ENCODE measurements at places on chromosomes 5 and 9.

GRCh38 chr5:15683332-15683731 lies 183.4 kb downstream of the FBXL7 start:
- no peak for DNase-seq

GRCh38 chr5:172830876-172831662 lies 3.0 kb upstream of the ERGIC1 start:
- no peak for DNase-seq

DNA sequence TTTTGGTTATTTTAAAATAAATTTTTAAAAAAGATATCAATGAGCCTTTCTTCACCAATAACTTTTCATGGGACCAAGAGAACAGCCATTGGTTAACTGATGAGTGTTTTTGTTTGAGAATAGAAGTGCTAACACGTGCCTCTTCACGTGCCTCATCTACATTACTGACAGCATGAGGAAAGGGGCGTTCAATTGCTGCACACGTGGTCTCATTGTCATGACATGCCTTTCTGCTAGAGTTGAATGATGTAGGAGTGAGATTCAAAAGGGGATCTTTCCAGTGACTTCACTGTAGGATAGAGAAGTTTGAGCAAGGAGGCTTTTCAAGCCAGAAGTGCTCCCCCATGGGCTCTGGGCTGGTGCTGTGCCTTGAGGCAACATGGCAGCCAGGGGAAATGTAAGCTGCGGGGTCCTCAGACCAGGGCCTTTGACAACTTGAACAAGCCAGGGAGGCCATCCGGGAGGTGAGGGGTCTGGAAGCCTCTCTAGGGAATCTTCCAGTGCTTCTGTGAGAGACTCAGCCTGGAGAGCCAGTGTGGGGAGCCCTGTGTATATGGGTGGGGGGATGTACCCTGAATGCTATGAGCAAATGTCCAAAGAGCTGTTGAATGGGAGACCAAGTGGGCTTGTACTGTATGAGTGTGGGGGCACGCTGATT lies 51.2 kb upstream of the FSTL4 start:
- DNase-seq: no peak

DNA sequence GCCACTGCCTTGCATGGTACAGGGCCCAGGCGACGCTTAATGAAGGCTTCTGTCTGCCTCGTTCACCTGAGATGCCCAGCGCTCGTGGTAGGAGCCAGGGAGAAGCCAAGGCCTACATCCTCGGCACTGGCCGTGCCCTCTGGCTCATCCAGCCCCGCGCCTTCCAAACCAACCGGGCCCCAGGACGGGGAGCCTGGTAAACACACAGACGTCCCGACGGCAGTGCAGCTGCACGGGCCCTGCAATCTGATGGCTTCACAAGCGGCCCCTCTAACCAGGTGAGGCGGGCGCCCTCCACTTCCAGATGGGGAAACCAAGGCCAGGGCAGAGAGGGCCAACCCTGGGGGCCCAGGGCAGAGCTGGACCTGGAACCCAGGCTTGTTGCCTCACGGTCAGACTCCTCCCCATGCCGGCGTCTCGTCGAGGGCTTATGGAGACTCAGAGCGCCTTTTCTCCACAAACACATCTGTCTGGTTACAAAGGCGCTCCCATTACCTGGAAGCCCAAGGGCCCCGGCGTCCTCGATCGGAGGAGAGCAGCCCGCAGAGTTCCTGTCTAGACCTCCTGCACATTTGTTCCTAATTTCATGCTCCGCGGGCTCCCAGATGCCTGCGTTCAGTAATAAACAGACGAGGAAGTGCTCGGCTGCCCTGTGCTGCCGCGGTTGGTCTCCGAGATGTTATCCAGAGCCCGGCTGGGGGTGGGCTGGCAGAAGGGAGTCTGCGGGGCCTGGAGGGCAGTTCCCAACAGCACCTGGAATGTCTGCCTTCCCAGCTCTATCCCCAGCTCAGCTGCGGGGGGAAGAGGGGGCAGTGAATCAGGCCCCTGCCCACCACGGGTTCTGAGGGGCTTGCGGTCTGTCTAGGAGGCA lies 23.5 kb downstream of the FAM163B start:
- DNase-seq: no peak

- no peak for DNase-seq
These were observed 64.5 kb upstream of the GNA14 start for GRCh38 chr9:77712533-77713130.

GRCh38 chr5:43141211-43141610 lies 20.5 kb downstream of the ZNF131 start:
- DNase-seq: no peak

DNA sequence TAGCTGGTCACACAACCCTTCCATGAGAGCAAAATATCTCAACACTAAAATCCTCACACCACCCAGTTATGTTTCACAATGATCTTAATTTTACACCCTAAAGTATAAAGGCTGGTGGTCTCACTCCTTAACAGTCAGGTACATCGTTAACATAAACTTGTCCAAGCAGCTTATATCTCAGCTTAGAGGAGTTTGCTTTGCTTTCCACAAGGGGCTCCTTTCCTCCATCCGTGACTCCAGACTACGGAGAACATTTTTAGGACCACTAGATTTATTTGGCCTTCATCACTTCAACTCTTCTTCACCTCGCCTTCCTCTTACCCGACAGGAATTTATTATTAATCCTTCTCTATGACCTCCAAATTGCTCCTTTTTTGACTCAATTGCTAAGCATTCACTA lies 1014.1 kb upstream of the NUDT12 start:
- DNase-seq: no peak

All from anterior cingulate cortex (tissue), 58 donors.